ENCODE measurements at places on chromosomes 2 and 18.

- no peak for DNase-seq
Observed at GRCh38 chr2:99861376-99861760, 281.0 kb downstream of the AFF3 start.

DNA sequence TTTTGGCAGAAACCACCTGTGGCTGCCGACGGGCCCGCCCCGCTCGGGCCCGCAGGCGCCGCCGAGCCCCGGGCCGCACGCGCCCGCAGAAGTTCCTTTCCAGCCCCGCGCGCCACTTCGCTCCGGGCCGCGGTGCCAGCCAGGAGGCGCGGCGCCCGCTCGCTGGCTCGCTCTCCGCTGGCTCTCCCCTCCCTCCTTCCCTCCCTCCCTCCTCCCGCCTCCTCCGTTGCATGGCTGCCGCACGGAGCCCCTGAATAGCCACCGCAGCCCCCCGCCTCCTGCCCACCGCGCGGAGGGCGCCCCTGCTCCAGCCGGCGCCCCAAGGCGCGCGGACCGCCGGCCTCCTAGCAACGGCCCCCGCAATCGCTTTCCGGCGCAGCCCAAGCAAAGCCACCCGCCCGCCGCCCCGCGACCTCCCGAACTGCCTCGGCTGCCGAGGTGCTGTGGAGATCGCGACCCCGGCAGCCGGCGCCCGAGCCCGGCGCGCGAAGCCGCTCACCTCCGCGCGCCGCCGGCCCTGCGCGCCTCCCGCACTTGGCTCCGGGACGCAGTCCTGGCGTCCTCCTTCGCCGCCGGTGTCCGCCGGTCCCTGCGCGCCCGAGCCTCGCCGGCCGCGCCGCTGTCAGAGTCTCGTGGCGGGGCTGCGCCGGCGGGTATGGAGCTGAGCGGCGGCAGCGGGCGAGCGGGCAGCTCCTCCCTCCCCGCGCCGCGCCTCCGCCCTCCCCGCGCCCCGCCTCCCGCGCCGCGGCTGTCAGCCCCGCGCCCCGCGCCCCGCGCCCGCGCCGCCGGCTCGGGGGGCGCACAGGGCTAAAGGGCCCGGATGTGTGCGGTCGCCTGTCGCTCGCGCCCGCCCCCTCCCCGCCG lies at the start of gene ZBTB7C:
Gene ZBTB7C, minus strand, starts transcription at position 657 of the 864 bp plus-strand sequence.
- no peak for DNase-seq

- no peak for DNase-seq
Observed at GRCh38 chr2:196989496-196989895, 63.0 kb upstream of the PGAP1 start.

GRCh38 chr2:162111958-162112850 lies 38.2 kb upstream of the DPP4 start:
- DNase-seq: no peak

DNA sequence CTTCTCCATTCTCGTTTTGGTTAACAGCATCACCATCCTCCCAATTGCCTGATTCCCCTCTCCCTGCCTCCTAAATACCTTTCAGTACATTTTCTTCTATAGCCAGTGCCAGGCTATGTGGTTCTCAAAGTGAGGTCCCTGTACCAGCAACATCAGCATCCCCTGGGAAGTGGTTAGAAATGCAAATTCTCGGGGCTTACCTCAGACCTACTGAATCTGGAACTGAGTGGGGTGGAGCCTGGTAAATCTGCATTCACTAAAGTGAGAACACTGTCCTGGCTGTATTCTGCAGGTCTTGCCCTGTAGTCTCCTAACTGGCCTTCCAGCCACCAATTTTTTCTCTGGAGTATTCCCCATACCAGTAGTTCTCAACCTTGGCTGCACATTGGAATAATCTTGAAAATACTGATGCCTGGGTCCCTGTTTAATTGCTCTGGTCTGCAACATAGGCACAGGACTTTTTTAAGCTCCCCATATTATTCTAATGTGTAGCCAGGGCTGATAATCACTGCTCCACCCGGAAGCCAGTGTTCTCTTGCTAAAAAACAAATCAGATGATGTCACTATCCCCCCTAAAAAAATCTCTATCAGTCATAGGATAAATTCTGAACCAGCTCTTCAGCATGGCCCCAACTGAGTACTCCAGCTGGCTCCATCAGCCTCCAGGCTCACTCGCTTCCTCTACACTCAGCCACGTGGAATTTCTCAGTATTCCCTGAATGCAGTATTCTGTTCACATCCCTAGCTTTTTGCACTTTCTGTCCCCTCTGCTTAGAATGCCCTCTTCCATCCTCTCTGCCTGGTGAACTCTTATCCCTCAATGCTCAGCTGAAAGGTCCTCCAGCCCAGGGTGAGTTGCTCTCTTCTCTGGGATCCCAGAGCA lies 98.4 kb downstream of the CDK15 start:
- DNase-seq: no peak

- DNase-seq: no peak
Observed at GRCh38 chr18:25659541-25659940, 307.6 kb upstream of the ZNF521 start.

- DNase-seq: no peak
Observed at GRCh38 chr2:157498483-157498882, 54.6 kb upstream of the CYTIP start.

DNA sequence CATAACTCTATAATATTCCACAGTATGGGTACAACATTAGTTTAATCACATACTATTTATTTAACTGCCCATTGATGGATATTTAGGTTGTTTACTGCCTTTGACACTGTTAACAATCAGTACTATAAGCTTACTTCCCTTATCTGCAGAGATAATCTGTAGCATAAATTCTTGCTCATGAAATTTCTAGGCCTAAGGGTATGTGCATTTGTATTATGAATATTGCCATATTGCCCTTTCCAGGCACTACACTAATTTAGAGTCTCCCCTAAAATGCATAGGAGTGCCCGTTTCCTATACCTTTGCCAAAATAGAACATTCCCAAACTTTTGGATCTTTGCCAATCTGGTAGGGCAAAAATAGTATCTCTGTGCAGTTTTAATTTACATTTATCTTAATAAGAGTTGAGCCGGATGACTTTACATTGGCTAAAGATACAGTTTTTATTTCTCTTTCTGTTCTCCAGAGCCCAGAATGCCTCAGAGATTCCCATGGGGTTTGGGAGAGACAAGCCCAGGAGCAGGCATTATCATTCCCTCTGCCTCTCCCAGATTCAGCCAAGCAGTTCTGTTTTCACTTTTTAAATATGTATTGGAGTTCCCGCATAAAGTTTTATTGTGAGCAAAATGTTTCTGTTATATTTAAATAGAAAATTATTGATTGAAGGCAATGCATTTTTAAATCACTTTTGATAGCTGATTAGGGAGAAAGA lies 102.8 kb downstream of the CAPN13 start:
- no peak for DNase-seq

- DNase-seq: no peak
Observed at GRCh38 chr2:69717861-69718273, 24.1 kb upstream of the ANXA4 start.

- no peak for DNase-seq
Observed at GRCh38 chr2:122532072-122532344, 776.6 kb downstream of the TSN start.

DNA sequence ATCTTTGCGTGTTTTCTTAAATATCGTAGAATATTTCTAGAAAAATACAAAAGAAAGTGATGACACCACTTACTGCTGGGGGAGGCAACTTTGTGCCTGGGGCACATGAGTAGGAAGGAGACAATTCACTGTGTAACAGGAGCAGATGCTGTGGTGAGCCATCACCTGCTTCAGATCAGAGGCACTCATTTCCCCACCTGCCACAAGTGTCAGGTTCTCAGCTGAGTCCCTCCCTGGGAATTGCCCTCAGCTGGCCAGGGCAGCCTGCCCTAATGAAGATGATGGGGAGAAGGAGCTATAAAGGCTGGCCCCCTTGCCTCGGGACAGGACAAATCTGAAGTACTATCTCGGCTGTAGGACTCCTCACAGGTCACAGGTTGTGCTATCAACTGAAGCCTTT lies 322.8 kb downstream of the STK39 start:
- DNase-seq: no peak

- DNase-seq: no peak
Observed at GRCh38 chr2:197548582-197548981, 32.7 kb downstream of the MOB4 start.

DNA sequence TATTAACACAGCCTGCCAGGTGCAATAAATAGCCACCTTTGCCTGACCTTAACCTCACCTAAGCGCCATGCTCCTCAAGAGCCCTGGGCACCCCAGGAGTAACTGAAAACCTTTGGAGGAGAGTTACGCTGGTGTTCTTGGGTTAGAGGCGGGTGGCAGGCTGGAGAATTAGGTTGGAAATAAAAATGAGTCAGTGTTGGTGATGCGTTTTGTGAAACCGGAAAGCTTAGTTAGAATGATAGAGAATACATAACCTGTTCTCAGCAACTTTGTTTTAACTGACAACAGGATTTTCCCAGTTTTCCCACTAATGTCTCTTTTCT lies 17.0 kb downstream of the LRRFIP1 start:
- no peak for DNase-seq

GRCh38 chr18:4844320-4844719 lies 352.7 kb downstream of the AKAIN1 start:
- DNase-seq: no peak

- no peak for DNase-seq
Observed at GRCh38 chr2:218827701-218828476, 3.7 kb downstream of the PRKAG3 start.

DNA sequence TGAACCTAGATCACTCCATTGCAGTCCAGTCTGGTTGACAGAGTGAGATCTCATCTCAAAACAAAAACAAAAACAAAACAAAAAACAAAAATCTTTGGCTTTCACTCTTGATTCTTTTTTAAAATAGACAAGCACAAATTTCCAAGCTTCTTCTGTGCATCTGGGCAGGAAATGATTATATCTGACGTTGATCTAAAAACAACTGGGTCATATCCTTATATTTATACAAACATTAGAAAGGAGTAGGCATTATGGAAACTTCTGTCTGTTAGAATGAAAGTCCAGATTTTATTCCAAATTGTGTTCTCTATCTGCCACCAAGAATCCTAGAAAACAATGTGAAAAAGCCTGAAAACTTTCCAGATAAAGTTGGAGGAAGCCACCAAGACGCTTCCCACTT lies 26.2 kb upstream of the PMAIP1 start:
- DNase-seq: no peak

All from HL-60 (cell line).